ENCODE measurements at places on chromosomes 5 and 9.

DNA sequence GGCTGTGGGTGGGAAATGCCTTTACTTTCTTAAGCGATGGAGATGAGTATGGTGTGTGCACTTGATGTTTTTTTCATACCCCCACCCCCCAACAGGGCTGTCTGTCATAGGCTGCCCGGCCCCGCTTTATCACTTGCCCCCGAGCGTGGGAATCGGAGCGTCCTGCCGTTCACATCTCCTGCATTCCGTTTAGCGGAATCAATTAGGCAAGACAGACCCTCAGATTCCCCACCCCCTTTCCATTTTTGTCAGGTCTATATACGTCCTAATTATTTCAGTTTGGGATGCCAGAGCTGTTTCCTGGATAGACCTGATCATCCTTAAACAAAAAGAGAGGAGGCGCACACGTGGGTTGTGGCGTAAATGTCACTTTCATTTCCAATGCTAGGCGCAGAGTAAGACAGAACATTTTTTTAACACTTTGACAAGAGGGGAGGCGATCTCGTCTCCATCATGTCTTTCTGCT, 217.2 kb downstream of the MEF2C start:
- no peak for DNase-seq

GRCh38 chr5:59169081-59169767, 586.3 kb downstream of the RAB3C start:
- DNase-seq: peak; percentile 50

DNA sequence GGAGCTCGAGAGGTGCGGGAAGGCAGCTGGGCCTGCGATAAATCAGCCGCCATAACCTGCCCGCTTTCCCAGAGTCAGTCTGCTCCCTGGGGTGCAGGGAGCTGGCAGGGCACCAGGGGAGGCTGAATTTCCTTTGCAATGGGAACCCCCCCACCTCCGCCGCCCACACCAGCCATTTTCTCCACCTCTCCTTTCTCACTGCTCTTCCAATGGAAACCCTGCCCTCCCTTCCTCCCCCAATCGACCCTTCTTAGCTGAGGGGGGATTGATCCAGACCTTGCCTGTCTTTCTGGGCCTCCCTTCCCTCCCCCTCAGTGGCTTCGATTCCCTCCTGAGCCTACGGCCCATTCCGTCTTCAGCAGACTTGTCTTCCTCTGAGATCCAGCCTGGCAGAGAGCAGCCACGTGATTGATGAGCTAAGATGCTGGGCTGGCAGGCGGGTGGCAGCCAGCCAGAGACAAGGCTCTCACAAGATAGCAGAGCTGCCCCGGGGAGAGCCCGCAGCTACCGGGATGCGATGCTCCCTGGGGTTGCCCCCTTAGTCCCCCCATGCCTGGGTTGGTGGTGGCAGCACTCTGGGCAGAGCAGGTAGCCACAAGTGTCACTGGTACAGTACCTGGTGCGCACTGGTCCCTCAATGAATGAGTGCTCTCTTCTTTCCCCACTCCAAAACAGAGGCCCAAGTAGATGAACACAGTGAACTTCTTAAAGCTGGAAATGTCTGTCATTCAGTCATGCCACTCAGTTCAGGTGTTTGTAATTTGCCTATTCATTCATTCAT, 53.7 kb upstream of the FABP6 start:
- DNase-seq: peak; percentile 33

DNA sequence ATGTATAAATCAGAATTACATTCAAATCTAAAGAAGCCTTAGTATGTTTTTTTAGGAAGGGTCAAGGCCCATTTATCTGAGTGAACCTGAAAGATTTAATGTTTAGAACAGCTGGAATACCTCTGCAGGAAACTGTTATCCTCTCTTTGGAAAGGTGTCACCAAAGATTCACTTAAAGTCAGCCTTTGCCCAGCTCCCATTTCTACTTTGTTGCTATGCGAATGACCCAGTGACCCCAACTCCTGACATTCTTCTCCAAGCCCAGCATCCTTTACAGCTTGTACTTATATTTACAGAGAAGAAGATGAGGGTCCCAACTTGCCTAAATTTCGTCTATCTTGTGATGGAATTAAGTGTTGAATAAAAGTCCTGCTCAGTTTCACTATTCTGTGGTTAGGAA, 1198.6 kb downstream of the CDH12 start:
- no peak for DNase-seq

- peak; percentile 34 for DNase-seq
Observed at GRCh38 chr5:40224421-40224820, 455.3 kb upstream of the PTGER4 start.

DNA sequence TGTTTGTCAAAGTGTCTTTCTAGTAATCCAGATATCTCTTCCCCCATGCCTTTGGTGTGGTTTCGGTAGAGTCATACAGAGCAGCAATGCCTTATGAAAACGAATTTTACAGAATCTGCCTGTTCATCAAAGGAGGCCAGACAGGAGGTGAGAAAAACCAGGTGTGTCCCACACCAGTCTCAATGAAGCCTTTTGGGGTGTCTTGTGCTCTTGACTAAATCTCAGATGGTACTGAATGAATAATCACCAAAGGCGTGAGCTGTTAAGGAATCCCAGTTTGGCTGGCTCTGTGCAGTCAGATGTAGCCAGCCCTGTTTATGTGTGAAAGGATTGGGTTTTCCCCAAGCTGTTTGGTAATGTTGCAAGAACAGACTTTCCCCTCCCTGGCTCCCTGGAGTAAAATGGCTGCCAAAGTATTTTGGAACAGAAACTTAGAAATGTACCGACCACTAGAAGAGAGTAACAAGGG, 70.8 kb upstream of the CDKN2B start:
- DNase-seq: peak; percentile 89

DNA sequence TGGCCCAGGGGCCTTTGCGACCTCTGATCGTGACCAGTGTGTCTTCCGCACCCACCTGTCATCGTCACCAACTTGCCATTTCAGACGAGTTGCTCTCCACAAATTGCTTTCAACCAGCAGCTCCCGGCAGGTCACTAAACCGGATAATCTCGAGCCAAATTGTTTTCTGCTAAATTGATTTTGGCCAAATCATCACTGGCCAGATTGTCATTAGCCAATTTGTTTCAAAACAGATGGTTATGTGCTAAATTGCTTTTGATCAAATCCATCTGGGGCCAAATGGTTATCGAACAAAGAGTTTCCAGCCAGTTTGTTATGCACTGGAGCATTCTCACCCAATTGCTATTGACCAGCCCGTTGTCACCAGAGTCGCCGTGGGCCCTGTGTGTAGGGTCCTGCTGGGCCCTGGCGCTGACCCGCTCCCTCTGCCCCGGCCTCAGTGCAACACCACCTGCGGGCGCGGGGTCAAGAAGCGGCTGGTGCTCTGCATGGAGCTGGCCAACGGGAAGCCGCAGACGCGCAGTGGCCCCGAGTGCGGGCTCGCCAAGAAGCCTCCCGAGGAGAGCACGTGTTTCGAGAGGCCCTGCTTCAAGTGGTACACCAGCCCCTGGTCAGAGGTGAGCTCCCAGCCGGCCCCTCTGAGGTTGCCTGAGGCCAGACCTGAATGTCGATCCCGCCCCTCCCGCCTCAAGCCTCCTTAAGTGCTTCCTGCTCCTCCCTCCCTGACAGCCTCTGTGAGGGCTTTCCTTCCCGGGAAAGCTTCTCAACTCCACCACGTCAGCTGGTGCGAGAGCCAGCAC, 35.6 kb downstream of the ADAMTSL2 start:
- DNase-seq: no peak

DNA sequence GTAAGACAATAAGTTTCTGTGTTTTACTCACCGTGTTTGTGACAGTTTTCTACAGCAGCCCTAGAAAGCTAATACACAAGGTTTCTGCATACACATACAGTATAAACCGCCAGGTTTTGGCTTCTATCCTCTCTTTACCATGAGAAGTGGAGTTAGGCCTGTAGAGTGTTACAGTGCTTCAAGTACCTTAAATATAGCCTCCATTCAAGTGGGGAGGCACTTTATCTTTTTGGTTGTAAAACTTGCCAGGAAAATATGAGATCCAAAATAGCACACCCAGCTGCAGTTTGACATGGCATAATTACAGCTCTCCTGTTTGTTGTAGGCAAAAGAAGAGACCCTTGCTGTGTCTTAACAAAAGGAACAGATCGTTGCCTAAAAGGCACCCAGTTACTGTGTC, 90.3 kb upstream of the PTPN3 start:
- DNase-seq: no peak

Data from AG10803 (cell line).